ENCODE measurements at places on chromosomes 1 and 21. TPM values are rescaled to one million over a fixed set of nuclear protein-coding genes. Genes with fewer than 3 reads are reported as not detected.

MAGI3 gene
- total RNA-seq: 7.9 TPM

C1orf159 gene
- total RNA-seq: 5.3 TPM

PDXK gene
- 120 TPM for total RNA-seq

FCRL1 gene
- total RNA-seq: not detected

GRCh38 chr1:158145173-158145719, 35.4 kb upstream of the CD1D start:
- DNase-seq: peak; percentile 70

- DNase-seq: no peak
Measured at GRCh38 chr1:46114925-46115603, 17.4 kb downstream of the PIK3R3 start.

DNA sequence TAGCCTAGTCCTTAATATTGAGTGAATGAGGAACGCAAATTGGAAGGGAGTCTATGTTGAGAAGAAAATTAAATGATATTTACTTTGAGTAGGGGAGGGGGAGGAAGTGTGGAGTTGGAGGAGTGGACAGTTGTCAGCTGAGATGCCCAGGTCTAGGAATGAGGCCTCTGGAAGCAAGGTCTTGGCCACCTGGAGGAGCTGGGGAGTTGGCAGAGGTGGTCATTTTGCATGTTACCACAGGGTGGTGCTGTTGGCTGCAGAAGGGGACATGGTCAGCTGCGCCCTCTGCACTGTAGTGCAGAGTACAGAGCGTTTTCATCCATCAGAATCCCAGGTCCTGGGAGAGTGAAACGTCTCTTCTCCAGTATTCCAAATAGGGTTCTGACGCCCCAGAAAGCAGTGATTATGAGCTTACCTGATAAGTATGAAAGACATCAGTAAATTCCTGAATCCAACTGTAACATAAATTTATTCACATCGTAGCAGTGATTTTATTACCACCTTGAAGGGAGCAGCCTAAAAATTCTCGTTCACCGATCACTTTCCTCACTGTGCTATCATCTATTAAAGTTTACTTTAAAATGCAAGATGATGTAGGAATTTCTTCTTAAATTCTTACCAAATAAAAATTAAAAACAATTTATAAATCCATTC, 13.8 kb downstream of the PARK7 start:
- peak; percentile 70 for DNase-seq

DNA sequence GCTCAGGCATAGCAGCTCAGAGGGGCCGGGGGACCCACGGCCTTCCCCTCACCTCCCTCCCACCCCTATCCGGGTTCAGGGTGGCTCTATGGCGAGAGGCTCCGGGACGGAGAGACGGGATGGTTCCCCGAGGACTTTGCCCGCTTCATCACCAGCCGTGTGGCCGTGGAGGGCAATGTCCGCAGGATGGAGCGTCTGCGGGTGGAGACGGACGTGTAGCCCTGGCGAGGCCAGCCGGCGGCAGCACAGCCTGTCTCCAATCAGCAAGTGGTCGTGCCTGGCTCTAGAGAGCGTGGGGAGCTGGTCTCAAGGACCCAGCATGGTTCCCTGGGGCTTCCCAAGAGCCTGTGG, 25.9 kb downstream of the ARHGEF16 start:
- DNase-seq: no peak

- no peak for DNase-seq
Measured at GRCh38 chr1:67869233-67869632, 36.0 kb upstream of the GNG12 start.

DNA sequence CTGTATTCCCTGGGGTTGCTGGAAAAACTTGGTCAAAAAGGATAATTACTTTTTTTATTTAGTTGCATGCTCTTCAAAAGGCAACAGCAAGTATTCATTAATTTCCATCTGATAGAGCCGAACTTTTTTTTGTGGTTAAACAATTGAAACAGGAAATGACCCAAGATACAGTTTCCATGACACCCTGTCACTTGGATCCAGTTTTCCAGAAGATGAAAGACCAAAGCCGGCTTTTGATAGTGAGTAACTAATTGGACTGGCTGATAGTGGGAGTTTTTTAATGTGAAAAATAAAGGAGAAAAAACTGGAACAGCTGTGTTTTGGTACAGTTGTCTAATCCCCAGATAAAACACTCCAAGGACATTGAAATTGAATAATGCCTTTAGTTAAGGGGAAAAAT, 33.0 kb downstream of the CACHD1 start:
- no peak for DNase-seq

GRCh38 chr1:7076572-7076971, 291.3 kb downstream of the CAMTA1 start:
- no peak for DNase-seq
